ENCODE measurements at places on chromosomes 7 and 10.

DNA sequence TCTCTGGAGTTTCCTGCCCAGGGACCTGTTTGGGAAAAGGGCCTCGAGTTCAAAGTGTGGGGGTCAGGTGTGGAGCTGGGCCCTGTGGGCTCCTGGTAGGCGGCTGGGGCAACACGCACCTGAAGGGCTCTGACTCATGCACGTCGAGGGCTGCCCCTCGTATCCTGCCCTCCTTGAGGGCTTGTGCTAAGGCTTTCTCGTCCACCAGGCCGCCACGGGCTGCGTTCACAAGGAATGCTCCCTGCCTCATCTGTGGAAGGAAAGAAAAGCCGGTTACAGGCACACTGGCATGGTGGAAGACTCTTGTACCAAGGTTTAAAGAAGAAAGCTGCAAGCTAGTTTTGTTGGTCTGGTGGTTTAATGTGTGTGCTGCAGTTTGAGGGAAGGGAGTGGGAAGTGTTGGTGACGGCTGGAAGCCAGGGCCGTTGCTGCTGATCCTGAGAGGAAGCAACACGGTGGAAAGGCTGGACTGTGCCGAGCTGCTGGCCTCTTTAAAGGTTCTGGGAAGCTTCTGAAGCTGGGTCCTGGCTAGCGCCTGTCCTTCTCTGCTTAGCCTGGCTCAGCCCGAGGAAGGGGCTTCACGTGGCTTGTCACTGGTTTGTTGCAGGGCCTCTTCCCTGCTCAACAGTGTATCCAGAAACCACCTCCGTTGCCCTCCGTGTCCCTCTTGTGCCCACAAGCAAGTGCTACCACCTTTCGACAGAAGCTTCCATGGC, 52.0 kb downstream of the ZRANB1 start:
- no peak for DNase-seq

DNA sequence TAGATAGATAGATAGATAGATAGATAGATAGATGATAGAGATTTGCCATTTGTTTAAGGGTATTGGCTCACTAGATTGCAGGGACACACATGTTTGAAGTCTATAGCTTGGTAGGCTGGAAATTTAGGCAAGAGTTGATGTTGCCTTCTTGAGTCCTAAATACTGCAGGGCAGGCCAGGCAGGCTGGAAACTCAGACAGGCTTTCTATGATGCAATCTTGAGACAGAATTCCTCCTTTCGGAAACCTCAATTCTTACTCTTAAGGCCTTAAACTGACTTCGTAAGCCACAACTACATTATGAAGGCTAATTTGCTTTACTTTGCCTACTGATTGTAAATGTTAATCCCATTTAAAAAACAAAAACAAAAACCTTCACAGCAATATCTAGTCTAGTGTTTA, 322.9 kb upstream of the AKR1E2 start:
- DNase-seq: no peak

DNA sequence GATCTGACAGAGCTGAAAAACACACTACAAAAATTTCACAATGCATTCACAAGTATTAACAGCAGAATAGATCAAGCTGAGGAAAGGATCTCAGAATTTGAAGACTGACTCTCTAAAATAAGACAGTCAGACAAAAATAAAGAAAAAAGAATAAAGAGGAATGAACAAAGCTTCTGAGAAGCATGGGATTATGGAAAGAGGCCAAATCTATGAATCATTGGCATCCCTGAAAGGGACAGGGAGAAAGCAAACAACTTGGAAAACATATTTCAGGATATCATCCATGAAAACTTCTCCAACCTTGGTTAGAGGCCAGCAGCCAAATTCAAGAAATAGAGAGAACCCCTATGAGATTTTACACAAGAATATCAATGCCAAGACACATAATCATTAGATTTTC, 804.8 kb upstream of the IGFBP3 start:
- DNase-seq: no peak

DNA sequence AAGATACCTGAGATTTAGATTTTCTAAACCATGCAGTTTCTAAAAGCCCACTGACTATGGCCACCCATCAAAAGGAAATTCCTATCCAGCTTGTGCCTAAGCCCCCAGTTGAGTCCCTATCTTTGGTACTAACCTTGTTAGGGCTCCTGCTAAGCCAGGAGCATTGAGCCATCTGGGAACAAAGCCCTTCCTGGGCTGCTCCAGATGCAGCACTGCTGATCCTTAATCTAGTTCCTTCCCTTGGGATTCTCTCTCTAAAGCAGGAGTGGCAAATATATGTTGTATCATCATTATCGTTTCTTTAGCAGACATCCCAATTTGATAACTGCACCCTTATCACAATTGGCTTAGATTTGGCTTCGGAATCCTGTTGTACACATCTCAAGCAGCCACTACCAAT, 24.7 kb upstream of the PDLIM1 start:
- no peak for DNase-seq

GRCh38 chr10:80540136-80540535, 2.4 kb downstream of the SH2D4B start:
- DNase-seq: no peak

- DNase-seq: no peak
These were observed 22.9 kb downstream of the GSAP start for GRCh38 chr7:77393261-77393660.

GRCh38 chr7:116834815-116835504, 27.4 kb upstream of the CAPZA2 start:
- DNase-seq: no peak

- DNase-seq: no peak
These were observed 22.8 kb upstream of the AGMO start for GRCh38 chr7:15584575-15584974.

- DNase-seq: no peak
These were observed 18.7 kb downstream of the COL17A1 start for GRCh38 chr10:104066945-104067344.

- DNase-seq: no peak
These were observed 194.7 kb downstream of the KCND2 start for GRCh38 chr7:120467676-120468075.

GRCh38 chr10:24951201-24952142, 934 bp downstream of the PRTFDC1 start:
- peak; percentile 67 for DNase-seq

- DNase-seq: no peak
These were observed 13.9 kb downstream of the KLHDC10 start for GRCh38 chr7:130084037-130084875.

GRCh38 chr7:2513702-2514101, 5.9 kb upstream of the LFNG start:
- DNase-seq: no peak

DNA sequence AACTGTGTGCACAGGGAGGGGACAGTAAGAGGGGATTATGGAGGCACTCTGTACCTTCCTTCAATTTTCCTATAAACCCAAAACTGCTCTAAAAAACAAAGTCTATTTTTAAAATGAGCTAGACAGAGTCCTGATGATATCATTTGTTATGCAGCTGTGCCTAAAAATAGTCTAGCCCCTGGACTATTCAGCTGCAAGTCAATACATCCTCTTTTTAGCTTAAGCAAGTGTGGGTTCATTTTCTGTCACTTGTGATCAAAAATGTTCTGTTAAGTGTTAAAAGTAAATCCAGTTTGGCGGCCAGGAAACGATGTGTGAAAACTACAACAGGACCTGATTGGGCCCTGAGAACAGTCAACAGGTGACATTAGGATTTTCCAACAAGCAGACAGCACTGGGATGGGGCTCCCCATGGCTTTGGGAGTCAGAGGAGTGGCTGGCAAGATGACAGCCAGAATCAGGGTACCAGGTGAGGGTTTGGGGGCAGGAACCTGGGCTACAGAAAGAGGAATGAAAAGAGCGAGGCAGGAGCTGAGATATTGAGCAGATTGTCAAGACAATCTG, 33.9 kb downstream of the FAM107B start:
- no peak for DNase-seq

- peak; percentile 56 for DNase-seq
These were observed 47.2 kb upstream of the TNRC18 start for GRCh38 chr7:5470816-5471215.

DNA sequence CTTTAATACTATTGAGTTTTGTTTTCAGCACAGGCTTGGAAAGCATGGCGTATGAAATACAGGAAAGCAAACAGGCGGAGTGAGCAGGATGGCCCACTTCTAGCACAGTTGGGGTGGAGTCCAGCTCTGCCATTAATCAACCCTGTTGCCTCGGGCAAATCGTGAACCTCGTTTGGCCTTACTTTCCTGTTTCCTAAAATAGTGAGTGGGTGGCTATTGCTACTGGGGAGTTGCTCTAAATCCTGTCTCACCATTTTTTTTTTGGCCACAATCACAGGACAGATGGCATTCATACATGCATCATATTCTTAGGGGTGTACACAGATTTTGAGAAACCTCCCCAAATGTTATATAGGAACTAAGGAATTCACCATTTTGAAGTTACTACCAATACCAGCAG, 157.8 kb downstream of the ANLN start:
- no peak for DNase-seq

GRCh38 chr10:101780187-101780817, 2.9 kb downstream of the NPM3 start:
- DNase-seq: no peak

DNA sequence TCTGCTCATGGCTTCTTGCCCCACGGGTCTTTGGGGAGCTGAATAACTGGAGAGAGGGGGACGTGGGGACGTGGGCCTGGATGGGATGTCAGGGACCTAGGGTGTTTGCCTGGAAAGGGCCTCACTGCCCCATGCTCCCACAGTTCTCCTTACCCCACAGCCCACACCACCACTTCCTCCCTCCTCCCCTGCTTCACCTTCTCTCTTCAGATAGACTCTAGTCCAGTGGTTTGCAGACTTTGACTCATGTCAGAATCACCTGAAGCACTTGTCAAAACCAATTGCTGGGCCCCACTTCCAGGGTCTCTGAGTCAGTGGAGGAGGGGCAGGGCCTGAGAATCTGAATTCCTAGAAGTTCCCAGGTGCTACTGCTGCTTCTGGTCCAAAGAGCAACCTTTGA, 327.4 kb downstream of the RPS24 start:
- DNase-seq: no peak

GRCh38 chr7:28654110-28654509, 241.8 kb downstream of the CREB5 start:
- DNase-seq: no peak

DNA sequence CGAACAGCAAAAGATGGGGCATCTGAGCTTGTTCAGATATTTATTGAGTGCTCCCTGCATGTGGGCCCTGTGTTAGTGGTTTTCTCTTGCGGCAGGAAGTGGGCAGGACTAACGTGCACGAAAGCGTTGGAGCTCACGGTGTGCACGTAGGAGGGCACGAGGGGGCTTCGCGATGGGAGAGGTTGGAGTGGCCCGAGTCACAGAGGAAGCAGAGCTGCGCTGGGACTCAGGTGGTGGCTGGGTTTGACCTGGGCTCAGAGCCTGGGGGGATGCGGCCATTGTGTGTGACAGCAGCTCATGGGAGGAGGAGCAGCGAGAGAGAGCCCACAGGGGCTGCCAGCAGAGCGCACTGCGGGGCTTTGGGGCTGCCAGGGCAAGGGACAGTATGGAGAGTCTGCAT, 7.7 kb downstream of the ZSCAN25 start:
- no peak for DNase-seq

GRCh38 chr7:80679921-80680907, 41.8 kb downstream of the CD36 start:
- DNase-seq: no peak

- no peak for DNase-seq
These were observed 15.4 kb upstream of the HIBADH start for GRCh38 chr7:27677912-27678612.

DNA sequence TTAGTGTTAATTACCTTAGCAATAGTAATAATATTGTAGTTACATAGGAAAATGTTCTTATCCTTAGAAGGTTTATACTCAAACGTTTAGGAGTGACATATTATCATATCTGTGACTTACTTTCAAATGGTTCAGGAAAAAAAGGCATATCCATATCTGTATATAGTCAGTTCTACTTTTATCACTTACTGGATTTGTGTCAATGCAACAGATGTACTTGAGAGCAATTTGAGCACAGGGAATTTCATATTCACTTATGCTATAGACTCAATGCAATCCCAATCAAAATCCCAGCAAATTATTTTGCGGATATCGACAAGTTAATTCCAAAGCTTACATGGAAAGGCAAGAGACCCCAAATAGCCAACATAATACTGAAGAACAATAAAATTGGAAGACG, 10.0 kb downstream of the DENND11 start:
- no peak for DNase-seq

- DNase-seq: no peak
These were observed 246.9 kb downstream of the RPS24 start for GRCh38 chr10:78280604-78281003.

DNA sequence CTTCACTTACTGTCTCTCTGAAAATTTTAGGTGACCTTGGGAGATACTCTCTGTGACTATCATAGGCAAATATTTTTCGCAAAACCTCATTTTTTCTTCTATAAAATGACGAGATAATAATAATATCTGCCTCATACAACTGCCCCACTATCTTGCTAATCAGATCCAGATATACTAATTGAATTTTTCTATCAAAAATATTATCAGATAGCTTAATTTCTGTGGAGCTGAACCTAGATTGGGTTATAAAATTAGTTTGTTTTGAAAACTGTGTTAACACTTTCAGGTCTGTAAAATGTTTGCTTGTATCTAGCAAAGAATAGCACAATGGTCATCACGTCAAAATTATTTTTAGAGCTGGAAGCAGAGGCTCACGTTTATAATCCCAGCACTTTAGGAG, 486.7 kb upstream of the LRRN3 start:
- DNase-seq: no peak

DNA sequence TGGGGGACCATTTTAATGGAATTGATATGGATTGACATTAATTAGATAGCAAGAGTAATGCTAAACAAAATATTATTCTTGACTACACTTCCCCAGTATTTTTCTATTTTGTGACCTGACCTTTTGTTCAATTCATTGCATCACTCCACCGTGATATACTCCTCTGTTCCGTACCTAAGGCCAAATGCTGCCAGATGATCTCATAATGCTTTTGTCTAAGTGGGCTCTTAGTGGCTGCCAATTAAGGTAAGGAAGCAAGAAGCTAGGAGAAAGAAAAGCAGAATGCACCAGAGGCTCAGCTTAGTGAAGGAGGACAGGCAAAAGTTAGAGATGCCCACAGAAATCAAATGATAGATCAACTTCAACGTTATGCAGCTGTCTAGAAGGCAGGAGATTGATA, 36.4 kb downstream of the FEZF1 start:
- no peak for DNase-seq

DNA sequence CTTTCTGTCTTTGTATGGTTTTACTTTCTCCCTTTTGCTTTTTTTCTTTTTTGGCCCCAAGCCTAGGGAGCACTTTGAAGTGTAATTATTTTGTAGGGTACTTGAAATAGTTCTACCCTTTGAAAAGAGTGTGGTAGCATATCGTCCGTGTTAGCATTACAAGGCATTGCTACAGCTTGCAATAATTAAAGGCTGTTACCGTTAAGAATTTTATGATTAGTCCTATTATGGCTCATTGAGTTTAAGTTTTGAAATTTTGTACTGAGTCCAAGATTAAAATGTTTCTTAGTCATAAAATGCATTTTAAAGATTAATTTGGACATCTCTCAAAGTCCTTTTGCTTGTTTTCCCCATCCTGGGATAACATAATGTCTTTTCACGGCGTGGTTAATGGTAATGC, 490.0 kb upstream of the LRRN3 start:
- DNase-seq: no peak

DNA sequence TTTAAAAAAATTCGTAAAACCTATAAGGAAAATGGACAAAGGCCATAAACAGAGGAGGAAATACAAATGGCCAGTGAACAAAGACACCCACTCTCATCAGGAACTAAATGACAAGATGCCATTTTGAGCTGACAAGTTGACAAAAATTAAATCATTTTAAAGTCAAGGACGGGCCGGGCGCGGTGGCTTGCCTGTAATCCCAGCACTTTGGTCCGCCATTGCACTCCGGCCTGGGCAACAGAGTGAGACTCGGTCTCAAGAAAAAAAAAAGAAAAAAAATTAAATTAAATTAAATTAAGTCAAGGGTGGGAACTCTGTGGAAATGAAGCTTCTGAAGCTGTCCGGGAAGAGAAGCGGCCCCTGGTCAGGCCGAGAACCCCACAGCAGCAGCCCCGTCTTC, 1.2 kb upstream of the NOM1 start:
- no peak for DNase-seq
